ENCODE measurements at places on chromosomes 6 and 20.

DNA sequence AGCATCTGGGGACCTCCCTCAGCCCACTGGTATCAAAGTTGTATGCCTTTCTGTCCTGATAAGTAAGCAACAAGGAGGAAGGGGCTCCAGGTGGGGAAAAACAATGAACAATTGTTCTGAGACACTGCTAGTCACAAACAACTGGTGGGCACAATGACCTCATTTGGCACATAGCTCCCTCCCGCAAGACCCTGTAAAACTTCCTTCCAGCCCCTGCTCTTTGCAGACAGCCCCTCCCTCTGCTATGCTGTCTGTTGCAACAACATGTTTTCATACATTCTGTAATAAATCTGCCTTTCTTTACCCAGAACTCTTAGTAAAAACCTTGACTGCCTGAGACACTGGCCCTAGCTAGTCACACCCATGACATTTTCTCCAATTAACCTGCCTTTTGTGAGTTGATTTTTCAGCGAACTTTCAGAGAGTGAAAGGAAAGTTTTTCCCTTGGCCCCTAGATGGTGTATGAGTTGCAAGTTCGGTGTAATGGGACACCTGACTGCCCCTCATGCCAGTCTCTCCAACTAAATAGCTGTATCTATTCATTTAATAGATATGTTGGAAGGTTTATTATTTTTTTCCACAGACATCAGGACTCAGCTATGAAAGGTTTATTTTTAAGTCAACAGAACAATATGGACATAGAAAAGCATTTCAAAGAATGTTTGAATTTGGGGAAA, 142.3 kb upstream of the SLC22A16 start:
- no peak for DNase-seq

GRCh38 chr6:107321793-107322192, 137.6 kb downstream of the PDSS2 start:
- DNase-seq: no peak

- DNase-seq: no peak
Observed at GRCh38 chr20:19672498-19672897, 85.6 kb upstream of the RIN2 start.

DNA sequence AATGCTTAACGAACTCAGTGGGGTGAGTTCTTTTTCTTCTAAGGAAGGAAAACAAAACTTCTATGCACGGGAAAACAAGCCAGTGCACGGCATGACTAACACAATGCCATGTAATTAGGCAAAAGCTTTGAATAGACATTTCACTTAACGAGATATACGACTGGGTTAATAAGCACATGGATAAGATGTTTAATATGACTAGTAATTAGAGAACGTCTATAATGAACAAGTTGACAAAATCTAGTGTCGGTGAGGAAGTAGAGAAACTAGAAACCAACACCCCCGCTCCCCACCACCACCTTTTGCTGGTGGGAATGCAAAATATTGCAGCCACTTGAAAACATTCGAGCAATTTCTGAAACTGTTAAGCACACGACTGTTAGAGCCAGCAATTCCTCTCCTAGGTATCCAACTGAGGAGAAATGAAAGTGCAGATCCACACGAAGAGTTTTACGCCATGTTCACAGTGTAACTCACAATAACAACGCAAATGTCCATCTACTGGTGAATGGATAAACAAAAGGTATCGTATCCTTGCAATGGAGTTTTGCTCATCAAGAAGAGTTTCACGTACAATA, 644.9 kb upstream of the AGPAT4 start:
- no peak for DNase-seq

GRCh38 chr6:18212231-18212630, 52.1 kb downstream of the DEK start:
- no peak for DNase-seq

GRCh38 chr6:144406796-144407195, 121.7 kb downstream of the UTRN start:
- DNase-seq: no peak

- DNase-seq: no peak
Observed at GRCh38 chr20:45336530-45337366, 11.5 kb downstream of the SDC4 start.

DNA sequence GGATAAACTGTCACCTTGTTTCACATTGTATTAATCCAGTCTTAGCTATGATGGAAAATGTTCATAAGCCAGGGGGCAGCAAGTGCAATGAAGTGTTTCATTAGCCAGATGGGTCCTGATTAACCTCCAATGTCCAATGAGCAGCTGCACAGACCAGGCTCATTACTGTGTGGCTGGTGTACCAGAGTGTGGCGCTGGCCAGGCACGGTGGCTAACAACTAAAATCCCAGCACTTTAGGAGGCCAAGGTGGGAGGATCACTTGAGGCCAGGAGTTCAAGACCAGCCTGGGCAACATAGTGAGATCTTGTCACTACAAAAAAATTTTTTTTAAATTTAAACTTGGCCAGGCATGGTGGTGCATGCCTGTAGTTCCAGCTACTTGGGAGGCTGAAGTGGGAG, 201.7 kb upstream of the FOXQ1 start:
- no peak for DNase-seq

- DNase-seq: peak; percentile 38
Observed at GRCh38 chr6:132270726-132271402, 130.4 kb downstream of the MOXD1 start.

GRCh38 chr6:106117579-106117978, 31.4 kb downstream of the PRDM1 start:
- no peak for DNase-seq

GRCh38 chr6:88749849-88750248, 213.6 kb downstream of the RNGTT start:
- DNase-seq: no peak

DNA sequence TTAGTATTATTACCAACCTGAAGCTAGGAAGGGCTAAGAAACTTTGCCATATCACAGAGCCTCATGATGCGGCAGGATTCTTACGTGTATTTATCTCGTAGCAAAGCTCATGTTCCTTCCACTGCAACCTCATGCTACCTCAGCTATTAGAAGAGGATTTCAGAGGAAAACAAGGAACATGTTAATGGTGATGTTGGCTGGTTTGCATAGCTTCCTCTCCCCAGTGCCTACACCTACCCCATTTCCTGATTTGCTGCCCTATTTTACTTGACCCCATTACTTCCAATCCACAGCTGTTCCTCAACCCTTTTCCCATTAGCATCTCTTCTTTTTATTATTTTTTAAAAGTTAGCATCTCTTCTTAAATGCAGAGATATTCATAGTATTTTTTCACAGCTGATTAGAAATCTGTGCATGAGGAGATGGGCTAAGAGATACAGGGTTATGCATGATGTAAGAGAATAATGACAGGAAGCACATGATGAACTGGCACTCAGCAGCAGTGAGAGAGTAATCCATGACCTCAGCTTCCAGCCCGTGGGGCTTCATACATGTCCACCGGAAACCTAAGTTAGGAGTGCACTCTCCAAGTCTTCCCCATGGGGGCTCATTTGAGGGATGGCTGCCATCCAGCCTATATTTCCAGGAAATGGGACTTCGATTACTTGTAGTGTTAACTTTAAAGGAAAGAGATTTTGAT, 106.1 kb upstream of the ASF1A start:
- no peak for DNase-seq

DNA sequence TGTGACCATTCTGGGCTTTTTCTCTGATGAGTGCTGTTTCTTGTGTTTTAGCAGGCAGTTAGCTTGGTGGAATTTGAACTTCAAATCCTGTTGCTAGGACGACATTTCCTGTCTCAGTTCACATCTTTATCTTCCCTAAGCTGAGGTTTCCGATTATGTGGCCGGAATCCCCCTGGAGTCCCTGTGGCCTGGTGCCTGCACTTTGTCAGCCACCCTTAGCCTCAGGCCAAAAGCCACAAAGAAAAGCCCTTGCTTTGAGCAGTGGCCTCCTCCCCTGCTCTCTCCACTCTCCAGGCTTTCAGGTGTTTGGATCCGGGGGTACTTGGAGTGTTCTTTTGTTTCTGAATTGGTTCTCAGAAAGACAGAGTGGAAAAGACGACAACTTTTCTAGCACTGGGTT, 59.9 kb upstream of the PMEPA1 start:
- DNase-seq: no peak

- no peak for DNase-seq
Observed at GRCh38 chr6:63764318-63764916, 128.8 kb downstream of the PHF3 start.

GRCh38 chr20:17316316-17317038, 89.6 kb downstream of the PCSK2 start:
- no peak for DNase-seq

DNA sequence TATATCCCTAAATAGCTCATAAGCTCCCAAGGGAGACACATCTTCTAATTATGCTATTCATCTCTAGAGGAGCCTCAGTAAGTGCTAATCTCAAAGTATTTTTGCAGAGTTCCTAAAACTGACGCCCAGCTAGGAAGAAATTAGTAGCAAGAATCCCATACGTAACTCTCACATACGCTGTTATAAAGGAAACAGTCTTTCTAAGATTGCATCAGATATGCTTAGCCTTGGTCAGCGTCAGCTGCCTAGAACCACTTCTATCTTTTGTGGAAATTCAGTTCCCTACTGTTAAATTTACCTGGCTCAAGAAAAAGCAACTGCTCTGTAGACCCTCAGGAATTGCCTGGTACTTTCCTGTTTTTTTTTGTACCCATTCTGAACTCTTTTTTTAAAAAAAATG, 13.6 kb downstream of the RIPOR2 start:
- DNase-seq: no peak

DNA sequence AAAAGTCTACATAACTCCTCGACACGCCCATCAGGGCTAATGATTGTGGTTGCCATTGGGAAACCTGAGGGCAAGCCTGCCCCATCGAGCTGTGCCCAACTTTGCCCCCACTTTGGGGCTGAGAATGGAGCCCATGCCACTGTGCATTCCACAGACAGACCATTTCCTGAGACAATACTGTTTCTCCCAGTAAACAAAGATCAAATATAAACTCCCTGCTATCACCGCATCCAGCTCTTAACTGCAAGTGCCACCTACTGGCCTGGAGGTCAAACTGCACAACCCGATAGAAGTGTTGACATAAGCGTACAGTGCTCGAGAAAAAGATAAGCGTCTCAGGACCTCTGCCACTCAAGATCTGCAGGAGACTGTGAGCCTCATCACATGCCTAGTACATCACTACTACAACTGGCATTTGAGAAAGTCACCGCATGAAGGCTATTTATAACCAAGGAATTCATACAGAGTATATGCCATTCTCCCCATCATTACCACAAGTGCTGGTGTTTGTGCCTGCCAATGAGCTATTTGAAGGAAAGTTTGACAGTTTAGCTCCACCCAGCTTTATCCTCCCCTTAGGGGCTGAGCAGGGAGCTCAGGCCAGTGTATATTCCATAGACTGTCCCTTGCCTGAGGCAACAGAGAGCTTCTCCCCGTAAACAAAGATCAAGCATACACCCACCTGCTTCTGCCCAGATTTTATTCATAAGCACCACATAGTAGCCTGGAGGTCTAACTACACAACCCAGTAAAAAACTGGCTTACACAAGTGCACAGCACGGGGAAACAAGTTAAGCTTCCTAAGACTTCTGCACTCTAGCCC, 4.5 kb upstream of the DEFB126 start:
- DNase-seq: peak; percentile 21

GRCh38 chr6:88867841-88868731, 95.3 kb downstream of the RNGTT start:
- no peak for DNase-seq

GRCh38 chr6:6407071-6407741, 86.7 kb upstream of the F13A1 start:
- DNase-seq: no peak

DNA sequence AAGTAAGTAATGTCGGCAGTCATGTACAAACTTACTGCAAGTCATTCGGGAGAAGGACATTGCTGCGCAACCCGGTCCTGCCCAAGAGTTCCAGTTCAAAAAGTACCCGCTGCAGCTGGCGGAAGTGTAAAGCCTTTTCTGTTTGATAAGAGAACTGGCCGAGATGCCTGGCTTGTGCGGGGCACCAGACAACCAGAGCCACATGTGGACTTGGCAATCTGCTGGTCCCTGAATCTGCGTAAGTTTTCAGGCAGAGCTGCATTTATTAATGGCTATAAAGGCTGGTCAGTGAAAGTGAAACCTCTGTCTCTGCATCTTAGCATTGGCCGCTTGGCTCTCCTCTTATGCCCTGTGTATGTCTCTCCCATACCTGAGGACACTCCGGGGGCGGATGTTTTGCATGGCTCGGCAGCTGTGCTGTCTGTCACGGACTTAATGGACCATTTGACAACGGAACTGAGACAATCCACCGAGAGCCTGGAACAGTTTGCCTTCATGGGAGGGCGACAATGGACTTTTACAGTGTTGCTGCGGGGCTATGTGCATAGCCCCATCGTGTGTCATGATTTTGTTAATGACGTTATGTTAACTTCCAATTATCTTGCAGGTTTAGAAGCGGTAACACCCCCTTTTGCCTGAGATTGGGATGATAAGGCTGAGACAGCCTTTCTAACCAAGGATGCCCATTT, 19.8 kb upstream of the RGS17 start:
- peak; percentile 78 for DNase-seq

- DNase-seq: no peak
Observed at GRCh38 chr6:169224716-169225115, 28.9 kb downstream of the THBS2 start.

- DNase-seq: no peak
Observed at GRCh38 chr6:66771626-66772025, 1064.6 kb upstream of the EYS start.

DNA sequence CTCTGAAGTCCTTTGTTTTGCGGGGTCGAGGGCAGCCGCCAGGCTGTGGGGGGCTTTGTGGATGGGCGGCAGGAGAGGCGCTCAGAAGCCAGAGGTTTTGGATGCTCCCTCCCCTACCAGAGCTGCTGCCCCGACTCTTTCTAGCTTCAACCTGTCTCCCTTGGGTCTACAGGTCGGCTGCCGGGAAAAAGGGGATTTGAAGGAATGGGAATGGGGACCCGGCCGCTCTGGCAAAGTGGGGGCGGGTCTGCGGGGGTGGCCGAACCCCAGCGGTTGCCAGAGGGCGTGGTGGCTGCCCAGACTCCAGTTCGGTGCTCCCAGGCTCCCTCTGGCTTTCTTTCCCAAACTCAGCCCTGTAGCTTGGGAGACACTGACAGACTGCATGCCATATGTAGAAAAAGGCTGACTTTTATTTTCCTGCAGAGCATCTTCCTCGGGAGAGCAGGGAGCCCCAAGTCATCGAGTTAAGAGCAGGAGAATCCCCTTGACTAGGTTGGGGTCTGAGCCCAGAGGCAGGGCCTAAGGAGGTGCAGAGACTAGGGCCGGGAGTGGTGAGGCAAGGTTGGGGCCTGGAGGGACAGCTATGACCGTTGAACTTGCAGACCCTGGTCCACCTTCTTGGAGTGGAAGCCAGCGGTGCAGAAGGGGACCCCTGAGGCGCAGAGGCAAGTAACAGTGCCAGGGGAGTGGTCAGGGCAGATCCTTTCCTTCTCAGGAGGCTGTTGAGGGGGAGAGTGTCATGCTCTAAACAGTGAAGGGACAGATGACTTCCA, 1.4 kb upstream of the PPP1R18 start:
- DNase-seq: no peak

- DNase-seq: no peak
Observed at GRCh38 chr20:25461786-25462545, 54.5 kb downstream of the GINS1 start.

- DNase-seq: no peak
Observed at GRCh38 chr20:34369265-34369664, 6.2 kb downstream of the ITCH start.

All from SHP77 (cell line).